ENCODE measurements at places on chromosomes 11 and 22.

GRCh38 chr11:78048561-78048960, 15.1 kb upstream of the THRSP start:
- DNase-seq = no peak

GRCh38 chr11:113684496-113684895, 21.6 kb downstream of the TMPRSS5 start:
- no peak for DNase-seq

DNA sequence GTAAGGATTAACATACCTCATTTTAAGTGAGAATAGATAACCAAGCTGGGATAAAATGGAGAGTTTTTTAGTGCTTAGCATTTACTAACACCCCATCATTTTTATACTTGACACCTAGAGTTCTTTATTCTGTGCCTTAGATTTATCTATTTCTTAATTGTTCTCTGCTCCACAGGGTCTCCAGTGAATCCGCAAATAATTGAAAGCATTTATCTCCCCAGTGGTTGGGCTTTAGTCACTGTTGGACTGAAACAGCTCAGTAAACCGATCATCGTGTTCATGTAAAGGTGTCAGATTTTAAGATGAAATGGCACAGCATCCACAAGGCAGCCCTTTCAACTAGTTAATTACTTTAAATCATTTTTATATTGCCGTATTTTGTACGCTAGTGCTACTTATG, 17.8 kb upstream of the GRIA4 start:
- no peak for DNase-seq

DNA sequence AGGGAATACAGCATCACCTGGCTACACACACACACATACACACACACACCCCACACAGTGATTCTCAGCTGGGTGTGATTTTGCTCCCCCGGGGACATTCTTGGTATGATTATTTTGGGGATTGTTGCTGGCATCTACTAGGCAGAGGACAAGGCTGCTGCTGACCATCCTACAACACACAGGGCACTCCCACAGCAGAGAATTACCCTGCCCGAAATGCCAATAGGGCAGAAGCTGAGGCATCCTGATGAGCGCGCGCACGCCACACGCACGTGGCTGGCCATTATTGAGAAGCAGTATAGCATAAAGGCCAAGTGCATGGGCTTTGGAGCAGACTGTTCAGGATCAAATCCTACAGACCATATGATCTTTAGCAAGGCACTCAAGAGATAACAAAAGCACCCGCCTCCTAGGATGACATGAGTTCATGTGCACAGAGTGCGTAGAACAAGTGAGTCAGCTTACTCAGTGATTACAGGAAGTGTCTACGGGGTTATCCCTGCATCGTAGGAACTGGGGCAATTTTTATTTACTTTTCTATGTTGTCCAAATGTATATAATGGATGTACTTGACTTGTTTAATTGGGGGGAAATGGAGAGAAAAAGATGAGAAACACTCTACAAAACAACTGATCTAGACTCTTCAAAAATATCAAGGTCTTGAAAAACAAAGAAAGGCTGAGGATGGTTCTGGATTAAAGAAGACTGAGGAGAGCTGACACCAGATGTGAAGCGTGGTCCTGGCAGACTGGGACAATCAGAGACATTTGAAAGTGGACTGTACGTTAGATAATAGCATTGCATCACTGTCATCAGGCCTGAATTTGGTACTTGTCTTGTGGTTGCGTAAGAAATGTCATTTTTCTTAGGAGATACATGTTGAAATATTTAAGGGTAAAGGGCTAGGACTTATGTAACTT, 7.2 kb upstream of the EHD1 start:
- DNase-seq = no peak

GRCh38 chr22:36467946-36468345, 13.5 kb downstream of the TXN2 start:
- DNase-seq = no peak

- no peak for DNase-seq
Observed at GRCh38 chr11:61973476-61974162, 6.2 kb upstream of the FTH1 start.

DNA sequence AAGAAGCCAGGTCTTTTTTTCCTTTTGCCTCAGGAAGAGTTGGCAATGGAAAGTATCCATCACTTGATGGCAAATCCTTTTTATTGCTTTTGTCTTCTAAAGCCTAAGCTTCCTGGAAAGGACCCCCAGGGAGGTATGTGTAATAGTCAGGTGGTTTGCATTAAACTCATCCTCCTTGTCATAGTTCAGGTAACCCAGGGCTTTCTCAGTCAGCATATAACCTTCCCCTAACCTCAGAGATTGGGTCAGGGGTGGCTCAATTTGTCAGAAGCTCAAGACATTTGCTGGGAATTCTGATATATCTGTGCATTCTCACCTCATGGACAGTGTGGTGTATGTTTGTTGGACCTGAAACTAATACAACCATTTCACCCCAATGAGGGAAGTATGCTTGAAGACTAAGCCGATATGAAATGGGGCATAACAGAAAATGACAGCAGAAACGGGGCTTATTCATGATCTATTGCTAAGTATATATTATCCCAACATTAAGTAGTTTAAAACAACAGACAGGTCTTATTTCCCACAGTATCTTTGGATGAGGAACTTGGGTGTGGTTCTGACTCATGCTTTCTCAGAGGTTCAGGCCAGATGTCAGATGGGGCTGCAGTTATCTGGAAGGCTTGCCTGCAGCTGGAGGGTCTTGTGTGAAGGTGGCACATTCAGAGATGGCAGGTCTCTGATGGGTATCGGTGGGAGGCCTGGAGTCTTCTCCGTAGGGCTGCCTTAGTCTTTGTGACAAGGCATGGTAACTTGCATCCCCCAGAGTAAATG, 135.8 kb upstream of the SPON1 start:
- DNase-seq = no peak

GRCh38 chr22:48204296-48204695, 1441.8 kb downstream of the TBC1D22A start:
- DNase-seq = no peak

GRCh38 chr11:22340701-22341587, 2.8 kb downstream of the SLC17A6 start:
- DNase-seq = no peak

DNA sequence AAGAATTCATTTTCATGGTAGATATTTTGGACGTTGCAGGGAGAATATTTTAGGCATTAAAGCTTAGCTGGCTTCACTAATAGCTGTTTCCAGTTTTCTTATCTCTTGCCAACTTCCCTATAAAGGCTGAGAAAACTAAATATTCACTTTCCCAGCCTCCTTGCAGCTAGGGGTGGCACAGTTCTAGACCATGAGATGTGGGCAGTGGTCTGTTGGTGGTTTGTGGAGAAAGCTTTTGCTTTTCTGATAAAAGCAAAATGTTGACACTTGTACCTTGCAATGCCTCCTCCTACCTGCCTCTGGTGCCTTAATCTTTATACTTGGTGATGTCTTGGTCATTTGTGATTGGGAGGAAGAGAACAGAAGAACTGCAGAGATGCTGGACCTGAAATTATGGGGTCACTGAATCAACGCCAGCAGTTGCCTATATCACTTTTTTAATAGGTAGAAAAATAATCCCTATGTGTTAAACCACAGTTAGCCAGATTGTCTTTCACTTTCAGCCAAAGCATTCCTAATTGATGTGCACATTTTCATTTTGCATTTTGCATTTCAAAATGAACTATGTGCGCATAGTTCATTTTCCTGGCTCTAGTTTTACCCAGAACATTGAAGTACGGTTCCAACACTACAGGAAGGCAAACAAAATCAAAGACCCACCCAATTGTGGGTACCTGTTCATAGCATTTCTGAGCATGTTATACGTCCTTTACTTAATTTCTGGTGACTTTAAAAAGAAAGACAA, 24.9 kb upstream of the ABTB2 start:
- no peak for DNase-seq

- no peak for DNase-seq
Observed at GRCh38 chr11:19766810-19767209, 54.2 kb downstream of the NAV2 start.

DNA sequence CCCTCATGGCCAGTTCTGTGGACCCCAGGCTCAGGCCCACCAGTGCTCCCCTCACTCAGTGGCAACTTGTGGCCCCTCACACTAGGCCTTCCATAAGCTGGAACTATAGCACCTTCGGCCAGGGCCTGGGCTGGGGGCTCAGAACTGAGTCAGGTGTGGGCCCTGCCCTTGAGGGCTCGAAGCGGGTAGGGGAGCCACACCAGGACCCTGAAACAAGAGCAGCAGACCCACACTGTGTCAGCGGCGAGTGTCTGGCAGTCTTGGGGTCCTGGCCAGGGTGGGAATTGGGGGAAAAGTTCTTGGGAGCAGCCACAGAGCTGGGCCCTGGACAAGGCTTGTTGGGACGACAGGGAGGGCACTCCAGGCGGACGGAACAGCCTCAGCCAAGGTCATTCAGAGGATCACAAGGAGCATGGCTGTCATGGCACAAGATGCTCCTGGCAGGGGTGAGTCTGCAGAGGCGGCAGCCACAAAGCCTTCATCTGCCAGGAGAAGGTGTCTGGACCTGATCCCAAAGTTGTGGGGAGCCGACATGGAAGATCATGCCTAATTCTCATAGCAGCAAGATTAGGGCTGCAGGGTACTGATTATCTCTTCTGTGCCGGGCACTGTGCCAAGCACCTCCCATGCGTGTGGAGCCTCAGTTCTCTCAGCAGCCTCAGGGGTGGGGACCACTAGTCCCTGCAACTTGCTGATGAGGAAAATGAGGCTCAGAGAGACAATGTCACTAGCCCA, 50.7 kb downstream of the SHISAL1 start:
- DNase-seq = no peak

DNA sequence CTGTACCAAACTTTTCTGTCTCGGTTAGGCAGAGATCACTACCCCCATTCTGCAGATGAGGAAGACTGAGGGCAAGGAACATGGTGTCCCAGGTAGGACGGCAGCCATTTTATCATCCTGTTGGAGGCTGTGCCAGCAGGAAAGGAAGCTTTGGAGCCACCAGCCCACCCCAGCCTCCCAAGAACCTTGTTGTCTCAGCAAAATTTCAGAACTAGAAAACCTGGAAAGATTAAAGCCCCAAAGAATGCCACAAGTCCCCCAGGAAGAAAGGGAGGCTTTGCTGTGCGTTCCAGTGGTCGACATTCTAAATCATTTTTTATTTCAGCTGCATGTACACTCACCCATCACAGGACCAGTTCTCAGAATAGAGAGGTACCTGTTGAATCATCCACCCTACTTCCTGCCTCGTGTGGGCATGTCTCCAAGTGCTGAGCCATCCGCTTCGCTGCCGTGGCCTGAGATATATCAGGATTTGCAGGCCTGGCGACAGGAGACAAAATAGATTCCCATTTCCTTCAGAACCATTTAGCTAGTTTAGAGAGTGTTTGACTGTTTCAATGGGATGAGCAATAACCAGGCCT, 13.0 kb upstream of the EIF3D start:
- DNase-seq = no peak

DNA sequence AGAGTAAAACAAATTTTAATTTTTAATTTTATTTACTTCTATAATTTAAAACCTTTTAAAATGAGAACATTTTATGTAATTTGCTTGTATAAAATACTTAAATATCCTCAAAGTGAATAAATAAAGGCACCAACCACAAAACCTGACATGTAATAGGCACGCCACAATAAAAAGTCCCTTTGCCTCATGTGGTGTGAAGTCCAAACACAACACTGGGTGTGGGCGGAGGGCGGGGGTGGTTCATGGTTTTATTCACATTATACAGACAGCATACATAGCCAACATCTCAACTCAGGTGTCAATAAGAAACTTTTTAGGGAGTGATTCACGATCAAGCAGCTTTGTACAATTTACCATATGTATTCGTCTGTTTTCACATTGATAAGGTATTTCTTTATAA, 107.9 kb downstream of the ANO3 start:
- DNase-seq = no peak

DNA sequence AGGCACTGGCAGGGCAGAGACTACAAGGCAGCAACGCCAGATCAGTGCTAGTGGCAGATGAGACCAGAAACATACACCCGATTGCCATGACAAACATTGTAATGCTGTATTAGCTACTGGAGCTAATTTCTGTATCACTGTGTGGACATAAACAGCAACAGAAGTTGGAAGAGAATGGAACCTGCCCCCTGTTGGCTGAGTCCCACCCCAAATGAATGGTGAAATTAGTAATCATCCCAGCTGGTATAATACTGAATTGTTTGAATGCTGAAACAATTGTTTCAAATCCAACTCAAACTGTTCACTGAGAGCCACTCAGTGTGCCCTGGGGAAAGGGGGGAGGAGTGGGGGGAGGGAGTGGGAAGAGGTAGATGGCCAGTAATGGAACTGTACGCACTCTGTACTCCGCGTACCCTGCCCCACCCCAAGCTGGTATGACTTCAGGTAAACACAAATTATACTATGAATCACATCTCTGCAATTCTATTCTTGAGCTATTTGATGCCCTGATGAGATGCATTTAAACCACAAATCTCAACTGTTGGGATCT, 11.2 kb upstream of the BIRC3 start:
- DNase-seq = no peak

- no peak for DNase-seq
Observed at GRCh38 chr22:22772396-22772795, 115.2 kb upstream of the IGLL5 start.

- no peak for DNase-seq
Observed at GRCh38 chr11:109015283-109015682, 350.4 kb downstream of the DDX10 start.

GRCh38 chr11:131764649-131765048, 394.2 kb downstream of the NTM start:
- no peak for DNase-seq

DNA sequence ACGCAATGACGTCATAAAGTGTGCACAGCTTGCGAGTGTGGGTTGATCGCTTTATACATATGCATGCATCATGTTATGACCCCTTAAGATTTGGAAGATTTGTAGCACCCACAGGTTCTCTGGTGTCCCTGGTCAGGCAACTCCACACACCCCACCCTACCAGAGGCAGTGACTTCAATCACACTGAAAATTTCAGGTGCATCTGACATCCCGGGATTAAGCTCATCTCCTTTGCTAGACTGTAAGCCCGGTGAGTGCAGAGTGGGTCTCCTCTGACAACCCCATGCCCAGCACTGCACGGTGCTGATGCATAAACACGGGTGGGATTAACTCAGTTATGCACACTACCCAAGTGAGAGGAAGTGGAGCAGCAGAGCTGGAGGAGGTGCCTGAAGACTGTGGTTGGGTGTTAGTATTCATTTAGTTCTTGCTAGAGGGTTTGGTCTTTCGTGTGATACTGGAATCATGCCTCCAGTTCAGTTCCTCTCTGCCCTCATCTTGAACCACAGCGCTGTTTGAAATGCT, 6.5 kb downstream of the ARSA start:
- no peak for DNase-seq

DNA sequence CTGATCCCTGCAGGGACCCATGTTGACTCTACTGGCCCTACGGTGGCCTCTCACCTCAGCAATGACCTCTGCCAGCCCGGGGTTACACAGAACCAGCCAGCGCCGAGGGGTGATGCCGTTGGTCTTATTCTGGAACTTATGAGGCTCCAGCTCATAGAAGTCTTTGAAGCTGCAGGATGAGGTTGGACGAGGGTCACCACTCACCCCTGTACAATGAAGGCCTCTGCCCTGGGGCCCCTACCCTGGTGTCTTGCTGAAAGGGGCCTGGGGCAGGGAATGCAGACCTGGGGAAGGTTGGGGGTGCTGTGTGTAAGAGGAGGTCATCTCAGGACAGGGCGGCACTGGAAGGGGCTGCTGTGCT, 6.8 kb downstream of the PYGM start:
- DNase-seq = no peak

All from GM12891 (cell line).